Transverse colon (tissue), 4 donors: ENCODE measurements at places on chromosomes 6 and 20.

- DNase-seq: peak; percentile 14
Observed at GRCh38 chr20:14700639-14700960, 363.2 kb upstream of the FLRT3 start.

DNA sequence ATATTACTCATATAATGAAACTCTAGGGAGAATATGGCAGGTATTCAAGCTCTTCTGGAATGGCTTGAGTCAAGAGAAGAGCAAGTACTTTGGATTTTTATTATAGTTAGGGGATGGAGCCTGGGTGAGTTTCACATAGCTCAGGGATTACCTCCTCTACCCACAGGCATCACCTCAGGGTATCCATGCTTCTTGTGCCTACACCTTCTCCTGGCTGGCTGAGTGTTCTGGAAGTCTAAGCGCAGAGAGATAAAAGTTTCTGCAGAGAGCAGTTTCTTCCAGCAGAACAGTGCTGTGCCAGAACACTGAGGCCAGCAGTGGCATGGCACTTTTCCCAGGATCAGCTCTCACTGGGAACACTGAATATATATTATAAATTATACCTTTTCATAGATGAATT lies 199.7 kb upstream of the KCNQ5 start:
- DNase-seq: no peak

- no peak for DNase-seq
Observed at GRCh38 chr6:56655996-56656395, 13.3 kb upstream of the DST start.

- no peak for DNase-seq
Observed at GRCh38 chr6:100721256-100721655, 159.9 kb downstream of the ASCC3 start.

DNA sequence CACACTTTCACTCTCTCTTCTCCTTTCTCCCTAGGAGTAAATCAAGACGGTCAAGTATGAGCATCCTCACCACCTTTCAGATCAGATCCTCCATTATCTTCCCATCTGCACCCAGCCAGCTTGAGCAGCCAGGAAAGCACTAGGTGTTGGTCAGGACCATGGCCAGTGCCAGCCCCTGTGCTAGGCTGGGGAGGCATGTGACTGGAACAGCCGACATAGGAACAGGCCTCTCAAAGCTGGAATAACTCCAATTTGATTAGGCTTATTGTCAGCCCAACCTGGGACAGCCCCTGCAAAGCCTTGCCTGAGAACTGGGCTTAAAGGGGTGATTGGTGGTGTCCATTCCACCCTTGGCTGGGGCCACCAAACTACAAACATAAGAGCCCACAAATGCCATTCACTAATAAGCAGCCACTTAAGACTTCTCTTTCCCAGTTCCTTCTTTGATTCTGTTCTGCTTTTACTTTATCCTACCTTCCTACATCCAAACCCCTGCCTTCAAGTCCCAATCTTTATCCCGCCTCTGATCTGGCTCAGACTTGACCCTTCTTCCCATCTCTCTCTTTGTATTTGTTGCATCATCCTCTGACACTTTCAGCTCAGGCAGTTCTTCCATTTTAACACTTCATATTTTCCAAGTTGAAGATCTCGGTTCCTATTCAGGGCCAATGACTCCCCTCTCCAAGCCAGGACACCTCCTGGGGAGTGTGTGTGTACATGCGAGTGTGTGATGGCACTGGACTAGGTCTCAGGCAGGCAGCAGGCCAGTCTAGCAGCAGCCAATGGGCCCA lies 4.5 kb upstream of the TREM2 start:
- DNase-seq: no peak

DNA sequence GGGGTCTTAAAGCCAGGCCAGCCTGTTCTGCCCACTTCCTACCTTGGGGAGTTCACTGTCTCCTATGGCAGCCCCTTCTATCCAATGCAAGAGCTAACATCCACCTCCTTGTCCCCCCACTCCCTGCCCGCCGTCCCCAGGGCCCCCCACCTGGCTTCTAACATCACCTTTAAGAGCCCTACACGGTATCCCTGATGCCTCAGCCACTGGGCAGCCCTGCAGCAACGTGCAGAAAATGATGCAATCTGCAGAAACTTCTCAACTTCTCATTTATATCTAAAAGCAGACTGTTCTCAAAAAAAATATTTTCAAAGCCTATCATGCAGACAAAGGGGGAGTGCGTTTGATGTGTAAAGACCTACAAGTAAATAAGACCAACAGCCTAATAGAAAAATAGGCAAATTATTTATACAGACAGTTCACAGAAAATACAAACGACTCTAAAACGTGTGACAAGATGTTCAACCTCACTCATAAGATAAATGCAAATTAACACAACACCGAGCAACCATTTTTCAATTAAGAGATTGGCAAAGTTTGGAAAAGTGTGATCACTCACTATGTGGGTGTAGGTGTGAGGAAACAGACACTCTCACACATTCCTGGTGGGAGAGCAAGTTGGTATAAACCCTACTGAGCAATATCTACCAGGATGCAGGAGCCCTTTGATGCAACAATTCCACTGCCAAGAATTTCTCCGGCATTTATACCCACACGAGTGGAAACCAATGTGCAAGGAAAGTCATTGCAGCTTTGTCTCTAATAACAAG lies 15.1 kb upstream of the HCK start:
- no peak for DNase-seq

DNA sequence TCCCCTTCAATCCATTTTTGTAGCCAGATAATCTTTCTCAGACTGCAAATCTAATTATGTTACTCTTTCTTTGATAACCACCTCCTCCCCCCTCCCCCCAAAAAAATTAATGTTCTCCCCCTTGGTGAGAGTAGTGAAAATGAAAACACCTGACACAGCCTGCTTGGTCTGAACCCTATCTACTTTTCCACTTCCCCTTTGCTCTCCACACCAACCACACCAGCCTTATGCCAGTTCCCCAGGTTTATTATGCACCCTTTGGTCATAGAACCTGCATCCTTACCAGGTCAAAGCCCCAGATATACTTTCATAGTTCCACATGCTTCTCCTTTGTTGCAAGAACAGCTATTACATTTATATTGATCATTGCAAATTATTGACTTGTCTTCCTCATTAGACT lies 19.4 kb downstream of the PFDN4 start:
- DNase-seq: no peak

- no peak for DNase-seq
Observed at GRCh38 chr20:64093013-64093503, 8.9 kb upstream of the LKAAEAR1 start.

DNA sequence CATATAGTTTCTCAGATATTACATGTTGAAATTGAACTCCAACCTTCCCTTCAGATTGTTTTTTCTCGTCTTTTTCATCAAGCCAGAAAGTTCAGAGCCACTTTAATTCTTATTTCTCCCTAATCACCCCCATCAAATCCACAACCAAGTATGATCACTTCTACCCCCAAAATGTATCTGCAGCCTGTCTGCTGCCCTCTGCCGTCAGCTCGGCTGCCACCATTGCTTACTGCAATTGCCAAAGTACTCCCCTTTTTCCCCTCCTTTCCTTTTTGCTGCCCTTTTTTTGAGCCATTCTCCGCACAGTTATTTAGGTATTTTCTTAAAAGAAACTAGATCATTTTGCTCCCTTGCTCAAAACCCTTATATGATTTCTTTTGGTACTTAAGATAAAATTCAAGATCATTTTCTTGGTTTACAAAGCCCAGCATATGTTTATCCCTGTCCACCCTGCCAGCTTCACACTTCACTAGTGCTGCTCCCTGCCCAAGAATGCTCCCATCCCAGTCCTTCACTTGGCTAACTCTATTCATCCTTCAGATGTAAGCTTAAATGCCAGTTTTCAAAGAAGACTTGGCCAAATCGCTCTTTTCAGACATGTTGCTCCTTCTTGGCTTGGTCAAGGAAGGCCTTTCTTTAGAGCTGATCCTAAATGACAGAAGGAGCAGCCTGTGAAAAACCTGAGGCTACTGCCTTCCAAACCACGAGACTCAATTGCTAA lies 63.7 kb downstream of the SH3BGRL2 start:
- DNase-seq: no peak

- DNase-seq: no peak
Observed at GRCh38 chr20:59151391-59151790, 12.2 kb upstream of the ZNF831 start.

DNA sequence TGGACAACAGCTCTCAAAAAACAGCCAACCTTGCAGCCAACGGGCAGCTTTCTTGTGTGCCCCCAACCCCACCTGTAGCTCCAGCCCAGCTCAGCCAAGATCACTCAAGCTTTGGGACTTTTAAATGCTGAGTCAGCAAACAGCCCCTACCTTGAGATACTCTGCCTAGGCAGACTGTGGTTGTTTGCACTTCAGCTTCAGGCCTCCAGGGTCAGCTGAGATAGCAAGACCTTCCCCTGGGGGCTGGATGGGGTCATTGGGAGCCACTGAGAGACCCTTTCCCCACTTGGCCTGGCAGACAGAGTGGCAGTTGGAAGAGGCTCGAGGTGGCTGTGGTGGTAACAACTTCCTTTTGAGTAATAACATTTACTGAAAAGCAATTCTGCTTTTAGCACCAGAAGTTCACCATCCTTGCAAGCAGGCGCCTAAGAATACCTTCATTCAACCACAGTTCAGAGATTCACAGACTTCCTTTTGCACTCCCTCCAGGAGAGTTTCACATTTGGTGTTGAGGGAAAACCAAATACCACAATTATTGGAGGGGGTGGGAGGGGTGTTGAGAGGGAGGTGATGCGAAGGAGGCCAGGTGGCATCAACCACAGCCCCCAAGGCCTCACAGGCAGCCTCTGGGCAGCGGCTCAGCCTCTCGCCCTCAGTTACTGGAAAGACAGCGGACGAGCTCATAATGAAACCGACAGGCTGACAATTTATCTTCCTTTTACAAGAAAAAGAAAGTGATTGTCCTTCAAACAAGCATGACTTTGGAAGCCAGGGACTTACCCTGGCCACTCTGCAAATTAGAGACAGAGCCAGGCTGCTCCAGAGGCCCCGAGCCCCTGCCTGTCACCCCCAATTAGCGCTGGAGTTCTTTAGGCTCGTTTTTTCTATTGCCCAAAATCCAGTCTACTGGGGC lies 148.1 kb downstream of the CEBPB start:
- no peak for DNase-seq

- no peak for DNase-seq
Observed at GRCh38 chr20:3738111-3739053, 5.9 kb downstream of the HSPA12B start.

DNA sequence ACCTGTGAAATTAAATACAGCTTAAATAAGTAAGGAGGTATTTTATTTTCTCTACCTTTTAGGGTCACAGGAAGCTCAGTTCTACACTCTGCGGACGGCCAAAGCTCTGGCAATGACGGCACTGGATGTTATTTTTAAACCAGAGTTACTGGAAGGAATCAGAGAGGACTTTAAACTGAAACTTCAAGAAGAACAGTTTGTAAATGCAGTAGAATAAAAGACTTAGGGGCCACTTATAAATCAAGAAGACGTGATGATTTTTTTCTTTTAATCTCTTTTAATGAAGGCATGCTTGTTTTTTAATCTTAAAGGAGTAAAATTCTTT lies 16.2 kb downstream of the PM20D2 start:
- DNase-seq: no peak

DNA sequence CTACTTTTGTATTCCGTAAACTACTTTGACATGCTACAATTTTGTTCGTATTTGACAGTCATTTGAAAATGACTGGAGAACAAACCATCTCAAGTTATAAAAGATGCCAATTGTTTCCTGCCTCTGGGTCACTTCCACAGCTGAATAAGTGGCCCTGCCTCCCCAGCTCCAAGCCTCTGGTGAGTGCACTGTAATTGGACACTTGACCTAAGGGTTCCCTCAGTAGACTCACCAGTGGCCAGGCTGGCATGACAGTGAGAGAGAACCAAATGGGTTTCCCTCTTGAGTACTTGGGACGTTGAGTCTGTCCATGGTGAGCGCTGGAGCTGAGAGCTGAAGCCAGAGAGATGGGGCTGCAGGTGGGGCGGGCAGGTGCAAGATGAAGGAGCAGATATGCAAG lies 57.1 kb downstream of the SLC35D3 start:
- DNase-seq: no peak

DNA sequence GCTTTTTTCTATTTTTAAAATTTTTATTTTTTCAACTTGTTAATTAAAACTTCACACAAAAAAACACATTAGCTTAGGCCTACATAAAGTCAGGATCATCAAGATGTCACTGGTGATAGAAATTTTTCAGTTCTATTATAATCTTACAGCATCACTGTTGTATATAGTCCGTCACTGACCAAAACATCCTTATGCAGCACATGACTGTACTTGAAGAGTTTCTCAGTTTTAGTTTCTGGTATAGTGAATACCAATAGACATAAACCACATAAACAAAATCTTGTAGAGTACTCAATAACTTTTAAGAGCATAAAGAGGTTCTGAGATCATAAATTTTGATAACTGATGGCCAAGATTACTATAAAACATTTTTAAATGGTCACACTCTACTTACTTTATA lies 71.8 kb downstream of the ASCC3 start:
- DNase-seq: no peak

- no peak for DNase-seq
Observed at GRCh38 chr6:110239526-110240274, 59.5 kb downstream of the CDC40 start.

DNA sequence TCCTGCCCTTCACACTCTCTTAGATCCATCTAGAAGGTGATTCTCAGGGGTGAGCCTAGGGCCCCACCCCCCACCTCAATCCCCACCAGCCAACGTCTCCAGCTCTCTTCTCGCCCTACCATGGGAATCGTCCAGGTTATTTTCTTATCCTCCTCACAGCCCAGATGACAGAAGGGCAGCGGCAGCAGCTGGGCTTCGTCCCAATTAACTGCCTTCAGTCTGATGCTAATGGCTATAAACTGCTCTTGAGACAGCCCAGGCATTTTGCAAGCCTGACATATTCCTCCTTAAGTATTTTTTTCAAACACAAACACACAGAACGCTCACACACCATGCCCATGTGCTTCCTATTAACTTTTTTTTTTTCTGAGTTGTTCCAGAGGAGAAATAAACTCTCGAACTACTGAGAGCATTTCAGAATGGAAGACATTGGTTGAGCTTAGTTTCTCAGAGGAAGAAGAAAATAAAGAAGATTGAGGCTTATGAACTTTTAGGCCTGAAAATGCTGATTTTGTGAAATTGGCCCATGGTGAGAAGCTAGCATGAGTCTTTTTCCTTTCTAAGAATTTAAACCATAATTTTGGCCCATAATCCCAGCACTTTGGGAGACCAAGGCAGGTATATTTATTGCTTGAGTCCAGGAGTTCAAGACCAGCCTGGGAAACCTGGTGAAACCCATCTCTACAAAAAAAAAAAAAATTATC lies 124.6 kb downstream of the EYA2 start:
- DNase-seq: peak; percentile 20

- no peak for DNase-seq
Observed at GRCh38 chr6:87075168-87075567, 19.7 kb downstream of the CGA start.
